ENCODE measurements at places on chromosomes 2 and 18.

DNA sequence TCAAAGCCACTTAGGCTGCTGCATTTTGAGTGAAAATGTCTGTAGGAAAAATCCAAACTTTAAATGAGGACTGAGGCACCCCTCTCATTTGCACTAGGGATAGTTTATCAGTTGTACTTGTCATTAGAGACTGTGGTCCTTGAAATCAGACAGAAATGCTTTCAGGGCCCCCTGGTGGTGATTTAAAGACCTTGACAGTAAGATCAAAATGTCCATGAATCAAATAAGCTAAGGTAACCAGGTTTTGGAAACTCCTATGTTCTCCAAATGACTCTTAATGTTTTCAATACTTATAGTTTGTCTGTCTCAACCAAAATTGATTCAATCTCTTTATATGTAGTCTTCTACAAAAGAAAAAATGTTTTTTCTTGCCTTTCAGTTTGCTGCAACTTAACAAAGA lies 28.8 kb upstream of the DDX18 start:
- no peak for DNase-seq

DNA sequence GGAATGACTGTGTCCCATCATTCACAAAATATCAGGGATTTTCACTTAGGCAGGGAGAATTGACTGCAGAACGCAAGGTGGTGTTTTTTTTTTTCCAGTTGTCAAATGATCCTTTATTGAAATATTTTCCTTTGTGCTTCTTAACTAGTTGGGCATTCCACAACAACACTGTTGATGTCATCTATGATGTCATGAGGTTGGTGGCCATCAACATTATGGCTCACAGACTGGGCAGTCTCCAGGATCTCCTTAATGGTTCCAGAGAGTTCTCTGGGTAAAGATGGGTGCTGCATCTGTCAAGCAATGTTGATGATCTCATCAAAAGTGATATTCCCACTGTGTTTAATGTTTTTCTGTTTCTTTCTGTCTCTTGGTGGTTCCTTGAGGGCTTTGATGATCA lies 31.8 kb upstream of the PLEKHM3 start:
- DNase-seq, result no peak

- DNase-seq, result no peak
Measured at GRCh38 chr2:138071720-138072719, 107.7 kb downstream of the HNMT start.

DNA sequence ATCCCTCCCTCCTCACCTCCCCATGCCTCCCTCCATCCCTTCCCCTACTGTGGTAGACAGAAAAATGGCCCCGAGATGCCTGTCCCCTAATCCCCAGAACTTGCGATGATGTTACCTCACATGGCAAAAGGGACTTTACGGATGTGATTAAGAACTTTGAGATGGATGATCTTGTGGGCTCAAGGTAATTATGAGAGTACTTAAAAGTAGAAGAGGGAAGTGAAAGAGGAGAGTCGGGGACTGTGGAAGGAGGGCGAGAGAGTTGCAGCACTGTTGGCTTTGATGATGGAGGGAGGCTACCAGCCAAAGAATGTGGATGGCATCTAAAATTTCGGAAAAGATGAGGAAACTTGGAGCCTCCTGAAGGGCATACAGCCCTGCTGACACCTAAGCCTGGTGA lies 66.5 kb downstream of the AGAP1 start:
- DNase-seq, result no peak

GRCh38 chr18:596288-596881 lies 403 bp upstream of the CLUL1 start:
- DNase-seq, result no peak

DNA sequence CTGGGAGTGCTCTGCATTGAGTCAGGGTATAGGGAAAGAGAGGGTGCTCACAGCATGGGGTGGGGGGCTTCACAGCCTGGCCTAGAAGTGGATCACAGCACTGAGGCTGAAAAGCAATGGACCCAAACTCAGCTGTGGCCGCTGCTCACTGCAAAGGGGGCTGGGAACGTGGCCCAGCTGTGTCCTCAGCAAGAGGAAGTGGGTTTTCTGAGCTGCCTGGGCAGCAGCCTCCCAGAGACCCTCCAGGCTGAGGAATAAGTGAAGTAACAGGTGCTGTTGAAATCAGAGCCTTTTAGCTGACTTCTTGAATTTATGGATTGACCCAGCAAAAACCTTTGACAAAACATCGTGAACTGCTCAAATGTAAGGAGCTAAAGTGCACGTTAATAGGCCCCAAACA lies 35.2 kb downstream of the PTGR3 start:
- no peak for DNase-seq

GRCh38 chr2:16617282-16618266 lies 48.1 kb downstream of the CYRIA start:
- no peak for DNase-seq

DNA sequence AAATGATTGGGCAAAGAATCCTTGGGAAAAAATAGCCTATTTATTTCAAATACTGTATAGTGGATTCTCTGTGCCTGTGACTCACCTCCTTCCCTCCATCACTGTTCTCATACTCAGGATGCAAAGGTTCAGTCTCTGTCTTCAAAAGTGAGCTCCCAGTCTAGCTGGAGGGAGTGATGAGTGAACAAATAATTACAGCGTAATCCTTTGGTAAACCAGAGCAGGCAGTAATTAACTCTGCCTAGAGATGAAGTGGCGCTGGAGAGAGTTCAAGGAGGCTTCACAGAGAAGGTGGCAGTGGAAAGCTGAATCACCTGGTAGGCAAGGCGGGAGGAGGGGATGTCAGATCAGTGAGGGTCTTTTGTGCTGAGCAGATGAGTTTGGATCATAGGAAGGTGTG lies 6.5 kb downstream of the DGUOK start:
- DNase-seq, result no peak

GRCh38 chr2:83802604-83803003 lies 656.5 kb downstream of the SUCLG1 start:
- DNase-seq, result no peak

DNA sequence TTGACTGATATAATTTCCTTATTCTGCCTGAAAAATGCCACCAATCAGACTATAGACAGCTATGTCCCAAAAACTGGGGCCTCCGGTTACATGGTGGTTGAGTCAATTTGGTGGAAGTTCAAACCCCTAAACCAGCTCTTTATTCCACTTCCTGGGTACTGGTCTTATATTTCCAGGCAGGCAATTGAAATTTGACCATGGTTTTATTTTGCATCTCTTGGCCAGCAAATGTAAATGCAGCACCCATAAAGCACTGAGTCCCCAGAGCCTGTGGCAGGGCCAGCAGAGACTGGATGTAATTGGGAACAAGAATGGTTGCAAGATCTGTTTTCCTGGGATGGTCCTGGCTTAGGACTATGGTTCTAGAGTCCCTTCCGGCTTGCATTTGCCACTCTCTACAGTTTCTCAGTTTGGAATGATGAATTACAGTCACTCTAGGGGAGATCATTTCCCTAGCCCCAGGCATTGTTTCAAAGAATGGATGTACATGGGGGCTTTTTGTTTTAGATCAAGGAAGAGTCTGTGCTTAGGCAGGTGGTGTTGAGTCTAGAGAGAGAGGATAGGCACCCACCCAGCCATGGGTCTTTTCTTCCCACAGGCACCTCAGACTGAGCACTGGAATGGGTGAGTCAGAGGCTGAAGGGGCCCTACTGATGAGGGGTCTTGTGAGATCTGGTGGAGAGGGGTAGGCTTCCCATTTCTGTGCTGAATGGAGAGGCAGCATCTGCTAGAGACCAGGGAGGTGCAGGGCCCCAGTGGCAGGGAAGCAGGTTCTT lies 108.4 kb upstream of the CDC42EP3 start:
- DNase-seq, result no peak

DNA sequence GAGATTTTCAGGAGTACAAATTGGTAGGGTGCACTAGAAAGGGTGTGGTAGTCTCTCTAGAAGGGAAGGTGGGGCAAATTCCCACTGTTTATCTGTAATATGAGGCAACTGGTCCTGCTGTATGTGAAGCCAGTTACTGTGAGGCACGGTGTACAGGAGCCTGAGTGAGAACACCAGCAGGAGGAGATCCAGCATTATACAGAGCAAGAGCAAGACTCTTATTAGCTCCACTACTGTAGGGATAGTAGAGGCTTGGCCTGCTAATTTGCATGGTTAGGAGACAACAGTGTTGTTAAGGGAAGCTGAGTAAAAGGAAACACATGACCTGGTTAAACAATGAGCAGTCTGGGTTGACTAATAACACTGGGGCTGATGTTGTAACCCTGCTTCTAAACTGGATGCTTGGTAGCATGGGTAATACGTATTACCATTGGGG lies 76.3 kb upstream of the WDSUB1 start:
- no peak for DNase-seq

GRCh38 chr2:75569546-75569945 lies 8.8 kb upstream of the EVA1A start:
- no peak for DNase-seq

DNA sequence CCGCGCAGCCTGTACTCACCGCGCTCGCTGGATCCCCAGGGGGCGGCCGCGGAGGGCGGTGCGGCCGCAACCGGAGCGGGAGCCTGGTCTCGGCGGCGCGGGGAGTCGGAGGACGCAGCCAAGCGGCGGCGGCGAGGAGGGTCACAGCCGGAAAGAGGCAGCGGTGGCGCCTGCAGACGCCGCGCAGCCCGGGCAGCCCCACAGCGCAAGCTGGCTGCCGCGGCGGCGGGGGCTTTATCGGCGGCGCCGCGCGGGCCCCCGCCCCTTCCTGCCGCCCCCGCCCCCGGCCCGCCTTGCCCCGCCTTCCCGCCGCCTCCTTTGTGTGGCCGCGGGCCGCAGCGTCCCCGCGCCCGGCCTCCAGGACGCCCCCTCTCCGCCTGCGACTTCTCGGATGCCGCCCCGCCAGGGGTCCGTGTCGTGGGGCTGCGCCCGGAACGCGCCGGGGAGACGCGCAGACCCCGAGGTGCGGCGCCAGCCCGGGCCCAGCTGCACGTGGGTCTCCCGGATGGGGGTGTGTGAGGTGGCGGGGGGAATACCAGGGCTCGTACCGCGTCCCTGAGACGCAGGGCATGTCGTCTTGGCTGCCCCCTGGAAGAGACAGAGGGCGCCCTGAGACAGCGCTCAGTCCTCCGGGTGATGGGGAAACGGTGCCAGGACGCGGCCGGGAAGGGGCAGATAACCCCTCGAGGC lies at the start of gene SERPINE2:
Gene SERPINE2, minus strand, starts transcription at position 207 of the 690 bp plus-strand sequence. CDS start 37,386 bp downstream, outside the sequence.
- DNase-seq, result peak; percentile 57

DNA sequence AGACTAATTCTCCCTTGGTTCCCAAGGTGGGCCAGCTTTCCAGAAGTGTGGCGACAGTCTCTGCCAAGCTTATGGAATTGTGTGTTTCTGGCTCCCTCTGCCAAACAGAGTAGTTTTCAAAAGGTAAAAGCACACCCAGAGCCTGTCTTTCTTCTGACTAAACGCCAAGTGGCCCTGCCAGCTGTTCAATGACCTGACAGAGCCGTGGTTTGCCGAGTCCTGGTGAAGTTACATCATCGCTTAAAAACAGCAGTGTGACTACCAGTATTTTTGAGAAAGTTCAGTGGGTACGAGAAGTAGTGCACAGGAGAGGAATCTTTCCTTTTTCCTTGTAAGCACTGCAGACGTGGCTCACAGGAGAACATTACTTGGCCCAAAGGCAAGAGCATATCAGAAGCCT lies 1.9 kb downstream of the PER2 start:
- peak; percentile 50 for DNase-seq

GRCh38 chr2:240520130-240520973 lies 37.4 kb downstream of the ANKMY1 start:
- no peak for DNase-seq

DNA sequence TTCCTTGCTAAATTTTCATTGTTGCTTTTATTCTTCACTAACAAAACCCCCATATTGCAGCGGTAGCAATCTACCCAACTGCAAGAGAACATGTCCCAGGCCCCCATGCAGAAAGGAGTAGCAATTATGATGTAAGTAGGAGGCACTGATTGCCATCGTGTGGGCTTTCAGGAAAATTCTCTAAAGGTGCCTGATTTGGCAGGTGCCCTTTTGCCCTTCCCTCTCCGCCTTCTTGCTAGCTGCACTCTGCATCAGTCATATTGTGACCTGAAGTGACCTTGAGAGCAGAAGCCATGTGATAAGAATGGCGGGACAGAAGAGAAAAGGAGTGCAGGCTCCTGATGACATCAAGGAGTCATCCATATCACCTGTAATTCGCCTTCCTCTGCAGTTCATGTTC lies 112.1 kb downstream of the NCKAP5 start:
- no peak for DNase-seq

- DNase-seq, result no peak
Measured at GRCh38 chr2:11753452-11753885, 7.0 kb downstream of the LPIN1 start.

GRCh38 chr2:88127888-88128653 lies at the start of gene FABP1:
TSS of gene FABP1 (minus strand) at chr2:88128062. CDS start at chr2:88128017, 45 bp downstream.
- no peak for DNase-seq

DNA sequence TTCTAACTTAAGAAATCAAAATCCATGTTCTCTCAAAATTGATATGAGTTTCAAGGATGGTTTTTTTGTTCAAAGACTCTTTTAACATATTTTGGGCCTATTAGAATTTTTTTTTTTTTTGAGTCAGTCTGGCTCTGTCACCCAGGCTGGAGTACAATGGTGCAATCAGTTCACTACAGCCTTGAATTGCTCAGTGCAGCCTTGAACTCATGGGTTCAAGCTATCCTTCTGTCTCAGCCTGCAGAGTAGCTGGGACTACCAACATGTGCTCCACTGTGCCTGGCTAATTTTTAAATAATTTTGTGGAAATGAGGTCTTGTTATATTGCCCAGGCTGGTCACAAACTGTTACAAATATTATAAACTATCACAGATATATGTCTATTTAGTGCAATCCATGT lies 40.6 kb upstream of the RBMS1 start:
- DNase-seq, result no peak

DNA sequence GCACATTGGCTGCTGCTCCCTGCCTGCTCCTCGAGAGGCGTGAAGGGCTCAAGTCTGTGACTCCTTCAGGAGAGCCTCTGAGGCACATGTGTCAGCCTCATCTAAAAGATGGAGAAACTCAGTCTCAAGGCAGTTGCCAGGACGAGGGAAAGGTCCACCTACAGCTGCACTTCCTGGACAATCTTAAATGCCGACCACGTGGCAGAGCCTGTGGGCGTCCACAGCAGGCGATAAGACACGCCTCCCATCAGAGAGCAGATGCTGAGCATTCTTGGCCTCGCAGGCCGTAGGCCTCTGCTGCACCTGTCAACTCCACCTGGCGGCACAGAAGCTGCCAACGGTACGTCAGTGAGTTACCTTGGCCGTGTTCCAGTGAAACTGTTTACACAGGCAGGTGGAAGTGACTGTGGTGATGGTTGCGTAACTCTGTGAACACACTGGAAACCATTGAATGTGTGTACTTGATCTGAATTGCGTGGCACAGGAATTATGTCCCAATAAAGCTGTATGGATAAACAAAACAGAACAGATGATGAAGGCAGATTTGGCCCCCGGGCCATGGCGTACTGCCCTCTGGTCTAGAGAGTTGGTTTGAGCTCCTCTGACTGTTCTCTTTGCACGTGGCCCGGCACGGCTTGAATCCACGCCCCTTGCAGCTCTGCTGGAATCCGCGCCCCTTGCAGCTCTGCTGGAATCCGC lies 114.5 kb downstream of the RNF144A start:
- no peak for DNase-seq

GRCh38 chr2:112242384-112242783 lies 12.5 kb downstream of the ZC3H8 start:
- DNase-seq, result no peak

All from left ventricle myocardium inferior (tissue), 1 donor.